ENCODE measurements at places on chromosomes 16 and 17. TPM values are rescaled to one million over a fixed set of nuclear protein-coding genes. Genes with fewer than 3 reads are reported as not detected.

DNA sequence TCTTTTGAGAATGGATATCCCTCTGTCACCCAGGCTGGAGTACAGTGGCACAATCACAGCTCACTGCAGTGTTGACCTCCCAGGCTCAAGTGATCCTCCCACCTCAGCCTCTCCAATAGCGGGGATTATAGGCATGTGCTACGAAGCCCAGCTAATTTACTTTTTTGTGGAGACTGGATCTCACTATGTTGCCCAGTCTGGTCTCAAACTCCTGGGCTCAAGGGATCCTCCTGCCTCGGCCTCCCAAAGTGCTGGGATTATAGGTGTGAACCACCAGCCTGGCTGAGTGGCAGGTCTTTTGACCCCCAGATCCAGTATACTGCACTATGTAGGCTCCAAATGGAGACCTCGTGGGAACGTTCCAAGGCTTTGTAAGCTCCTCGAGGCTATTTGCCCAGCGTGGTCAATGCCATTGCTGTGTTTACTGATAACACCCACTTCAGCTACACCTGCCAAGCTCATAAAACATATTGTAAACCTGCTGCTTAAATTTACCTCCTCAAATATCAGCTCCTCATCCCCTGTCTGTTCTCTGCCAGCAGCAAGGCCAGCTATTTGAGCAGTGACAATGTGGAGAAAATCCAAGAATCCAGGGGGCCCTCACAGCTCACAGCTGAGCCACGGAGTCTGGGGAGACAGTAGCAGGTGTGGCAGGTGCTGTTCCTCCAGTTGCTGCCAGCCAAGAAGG is 16.2 kb upstream of the KIFC3 start:
- H3K36me3 ChIP-seq: no peaks in the 10 kb centered on the region
- peaks cover 13% of the 10 kb centered on the region for H3K4me1 ChIP-seq
- no peak for DNase-seq
- no peak overlapping the region for H3K27ac ChIP-seq

- no peak overlapping the region for H3K4me3 ChIP-seq
- peaks cover 40% of the 10 kb centered on the region for H3K4me1 ChIP-seq
- H3K27me3 ChIP-seq: no peaks in the 10 kb centered on the region
- no peaks in the 10 kb centered on the region for H3K36me3 ChIP-seq
- DNase-seq: peak; percentile 97
These were observed 2.7 kb upstream of the CCDC57 start for GRCh38 chr17:82215095-82215971.

DNA sequence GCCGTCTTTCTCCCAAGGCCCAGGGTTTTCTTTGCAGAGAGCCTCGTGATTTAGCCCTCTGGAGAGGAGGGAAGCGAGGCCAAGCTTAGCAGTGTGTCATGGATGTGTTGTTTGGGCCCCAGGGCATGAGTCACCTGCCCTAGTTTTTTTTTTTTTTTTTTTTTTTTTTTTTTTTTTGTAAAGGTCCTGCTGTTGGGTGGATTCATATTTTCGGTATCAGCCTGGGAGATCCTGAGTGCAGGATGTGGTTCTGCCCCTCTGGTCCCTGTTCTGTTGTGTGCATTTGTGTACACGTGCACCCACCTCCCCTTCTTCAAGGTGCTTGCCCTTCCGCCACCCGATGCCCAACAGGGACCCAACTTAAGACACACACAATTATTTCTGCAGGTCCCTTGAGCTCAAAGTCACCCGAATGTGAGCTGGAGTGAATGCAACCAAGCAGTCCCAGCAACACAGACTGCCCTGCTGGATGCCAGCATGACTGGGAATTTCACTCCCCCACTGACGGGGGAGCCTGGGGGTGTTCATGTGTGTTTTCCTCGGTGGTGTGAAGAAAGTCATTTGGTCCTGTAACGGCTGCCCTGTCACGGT is 265.8 kb upstream of the TNRC6C start:
- H3K4me3 ChIP-seq: no peak overlapping the region
- H3K4me1 ChIP-seq: peaks cover 4% of the 10 kb centered on the region
- no peak overlapping the region for H3K27ac ChIP-seq
- H3K27me3 ChIP-seq: peaks cover 24% of the 10 kb centered on the region

DNA sequence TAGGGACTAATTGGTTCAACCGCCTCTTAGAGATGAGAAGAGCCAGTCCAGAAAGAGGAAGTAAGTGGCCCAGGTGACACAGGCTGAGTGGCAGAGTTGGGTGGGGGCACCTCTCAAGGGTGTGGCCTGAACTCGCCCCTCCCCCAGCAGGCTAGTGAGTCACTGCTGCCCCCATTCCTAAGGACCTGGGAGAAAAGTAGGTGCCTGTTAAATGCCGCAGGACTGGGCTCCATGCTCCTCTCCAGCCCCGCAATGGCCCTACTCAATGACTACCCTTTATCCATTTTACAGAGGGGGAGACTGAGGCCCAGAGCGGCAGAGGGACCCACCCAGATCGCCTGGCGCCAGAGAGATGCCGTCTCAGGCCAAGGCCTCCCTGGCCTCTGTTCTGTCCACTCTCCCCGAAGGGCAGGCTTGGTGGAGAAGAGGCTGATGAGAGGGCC is 8.1 kb downstream of the TMEM235 start:
- no peaks in the 10 kb centered on the region for H3K36me3 ChIP-seq
- no peaks in the 10 kb centered on the region for H3K4me1 ChIP-seq
- no peak overlapping the region for H3K4me3 ChIP-seq
- no peak overlapping the region for H3K27ac ChIP-seq
- peak; percentile 64 for DNase-seq

DNA sequence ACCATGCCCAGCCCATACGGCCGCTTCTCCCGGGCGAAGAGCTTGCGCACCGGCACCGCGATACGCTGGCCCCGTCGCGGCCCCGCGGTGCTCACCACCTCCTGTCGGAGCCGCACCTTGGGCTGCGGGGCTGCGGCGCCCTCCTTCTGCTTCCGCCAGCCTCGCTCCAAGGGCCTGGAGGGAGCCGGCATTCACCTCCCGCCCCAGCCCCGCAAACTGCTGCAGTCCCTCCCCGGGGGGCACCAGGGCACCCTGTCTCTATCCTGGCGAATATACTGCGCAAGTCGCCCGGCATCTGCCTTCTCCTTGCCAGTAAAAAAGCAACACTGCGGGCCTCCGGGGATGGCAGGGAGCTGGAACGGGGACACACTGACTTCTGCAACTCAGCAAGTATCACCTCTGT is 8.3 kb downstream of the SNRNP25 start:
- H3K4me3 ChIP-seq: no peak overlapping the region
- peaks cover 67% of the 10 kb centered on the region for H3K36me3 ChIP-seq
- no peak overlapping the region for H3K27ac ChIP-seq
- peak; percentile 77 for DNase-seq
- H3K4me1 ChIP-seq: no peaks in the 10 kb centered on the region
- H3K27me3 ChIP-seq: no peaks in the 10 kb centered on the region

DNA sequence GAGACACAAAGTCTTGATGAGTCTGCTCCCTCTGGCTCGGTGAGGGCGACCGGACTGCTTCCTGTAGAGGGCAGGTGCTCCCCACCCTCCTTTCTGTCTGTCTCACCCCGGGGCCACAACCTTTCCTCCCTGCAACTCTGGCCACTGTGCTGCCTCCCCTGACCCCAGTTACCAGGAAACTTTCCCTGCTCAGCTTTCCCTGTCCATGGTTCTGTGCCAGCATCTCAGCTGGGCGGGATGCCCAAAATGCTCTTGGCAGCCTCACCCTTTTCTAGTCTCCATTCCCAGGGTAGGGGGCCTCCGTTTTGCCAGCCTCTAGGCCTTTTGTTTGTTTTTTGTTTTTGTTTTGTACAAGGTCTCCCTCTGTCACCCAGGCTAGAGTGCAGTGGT is 1.4 kb downstream of the PLD2 start:
- DNase-seq: peak; percentile 81
- no peak overlapping the region for H3K27ac ChIP-seq
- H3K4me1 ChIP-seq: peaks cover 13% of the 10 kb centered on the region
- peaks cover 23% of the 10 kb centered on the region for H3K36me3 ChIP-seq
- no peaks in the 10 kb centered on the region for H3K27me3 ChIP-seq

DNA sequence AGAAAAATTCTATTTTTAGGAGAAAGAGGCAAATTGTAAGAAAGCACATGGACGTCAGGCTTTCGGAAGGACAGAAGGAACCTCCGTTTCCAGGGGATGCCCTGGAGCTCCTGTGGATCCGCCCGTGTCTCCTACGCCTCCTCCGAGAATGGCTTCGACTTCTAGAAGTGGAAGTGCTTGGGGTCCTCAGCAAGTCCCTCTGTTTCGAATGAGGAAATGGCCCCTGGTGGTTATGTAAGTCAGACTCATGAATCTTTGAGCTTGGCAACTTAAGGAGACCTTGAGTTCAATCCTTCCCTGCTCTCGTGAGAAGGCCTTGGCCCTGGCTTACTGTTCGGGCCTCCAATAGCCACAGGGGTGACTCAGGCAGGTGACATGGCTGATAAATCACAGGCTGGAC is 38.9 kb downstream of the COX4I1 start:
- no peak overlapping the region for H3K27ac ChIP-seq
- no peaks in the 10 kb centered on the region for H3K36me3 ChIP-seq
- peaks cover 11% of the 10 kb centered on the region for H3K27me3 ChIP-seq
- no peaks in the 10 kb centered on the region for H3K4me1 ChIP-seq
- DNase-seq: no peak

GRCh38 chr17:48715496-48716399 is 6.6 kb downstream of the PRAC1 start:
- H3K4me3 ChIP-seq: no peak overlapping the region
- no peak overlapping the region for H3K27ac ChIP-seq
- H3K36me3 ChIP-seq: no peaks in the 10 kb centered on the region

GRCh38 chr16:22364241-22364640 is 10.2 kb downstream of the CDR2 start:
- no peak overlapping the region for H3K27ac ChIP-seq
- H3K4me3 ChIP-seq: no peak overlapping the region
- peaks cover 52% of the 10 kb centered on the region for H3K36me3 ChIP-seq
- peaks cover 9% of the 10 kb centered on the region for H3K4me1 ChIP-seq

- no peaks in the 10 kb centered on the region for H3K36me3 ChIP-seq
- no peak overlapping the region for H3K4me3 ChIP-seq
- DNase-seq: no peak
- no peaks in the 10 kb centered on the region for H3K27me3 ChIP-seq
- no peak overlapping the region for H3K27ac ChIP-seq
- no peaks in the 10 kb centered on the region for H3K4me1 ChIP-seq
These were observed 184.6 kb downstream of the TMEM132E start for GRCh38 chr17:34763728-34764665.

DNA sequence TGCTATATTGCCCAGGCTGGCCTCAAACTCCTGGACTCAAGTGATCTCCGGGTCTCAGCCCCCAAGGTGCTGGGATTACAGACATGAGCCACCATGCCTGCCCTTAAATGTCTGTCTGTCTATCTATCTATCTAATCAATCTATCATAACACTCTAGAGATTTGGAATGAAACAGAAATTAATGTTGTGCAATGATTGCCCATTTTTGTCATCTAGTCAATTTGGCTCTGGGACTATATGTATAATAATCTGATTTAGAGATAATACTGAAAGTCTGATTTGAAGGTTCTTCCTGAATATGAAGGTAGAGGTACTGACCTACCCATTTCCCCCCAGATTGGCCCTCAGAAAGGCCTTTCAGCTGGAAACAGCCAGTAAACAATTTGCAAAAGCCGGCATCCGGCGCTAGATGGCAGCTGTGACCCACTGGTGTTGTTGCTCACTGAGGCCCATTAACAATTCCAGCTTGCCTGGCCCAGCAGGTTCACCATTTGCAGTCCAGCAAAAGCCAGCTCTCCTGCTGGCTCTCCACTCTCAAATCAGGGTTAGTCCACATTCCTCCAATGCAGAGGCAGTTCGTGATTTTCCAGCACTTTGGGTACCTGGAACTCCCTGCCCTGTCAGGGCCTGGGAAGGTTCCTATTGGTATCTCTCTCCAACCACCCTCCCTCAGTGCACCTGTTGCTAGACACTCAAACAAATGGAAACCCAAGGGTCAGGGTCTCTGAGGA is 22.9 kb upstream of the C16orf87 start:
- H3K27me3 ChIP-seq: no peaks in the 10 kb centered on the region
- H3K4me1 ChIP-seq: no peaks in the 10 kb centered on the region
- H3K27ac ChIP-seq: no peak overlapping the region
- no peak overlapping the region for H3K4me3 ChIP-seq
- DNase-seq: peak; percentile 95

GRCh38 chr17:17042384-17042736 is at the start of gene MPRIP:
Gene MPRIP (plus strand): TSS chr17:17042457. CDS start chr17:17042849, 392 bp downstream.
- no peak for DNase-seq
- peak within 1 kb of the TSS; percentile 91 for H3K27ac ChIP-seq
- peaks cover 4% of the 10 kb centered on the region for H3K36me3 ChIP-seq
- H3K4me1 ChIP-seq: peaks cover 36% of the 10 kb centered on the region
- H3K27me3 ChIP-seq: no peaks in the 10 kb centered on the region

GRCh38 chr16:57091975-57092785 is at the start of gene CPNE2:
Gene CPNE2 (plus strand): TSS chr16:57092583. CDS start chr16:57110743, 18,160 bp downstream.
- H3K27me3 ChIP-seq: peaks cover 2% of the 10 kb centered on the region
- DNase-seq: peak; percentile 98
- no peaks in the 10 kb centered on the region for H3K36me3 ChIP-seq

DNA sequence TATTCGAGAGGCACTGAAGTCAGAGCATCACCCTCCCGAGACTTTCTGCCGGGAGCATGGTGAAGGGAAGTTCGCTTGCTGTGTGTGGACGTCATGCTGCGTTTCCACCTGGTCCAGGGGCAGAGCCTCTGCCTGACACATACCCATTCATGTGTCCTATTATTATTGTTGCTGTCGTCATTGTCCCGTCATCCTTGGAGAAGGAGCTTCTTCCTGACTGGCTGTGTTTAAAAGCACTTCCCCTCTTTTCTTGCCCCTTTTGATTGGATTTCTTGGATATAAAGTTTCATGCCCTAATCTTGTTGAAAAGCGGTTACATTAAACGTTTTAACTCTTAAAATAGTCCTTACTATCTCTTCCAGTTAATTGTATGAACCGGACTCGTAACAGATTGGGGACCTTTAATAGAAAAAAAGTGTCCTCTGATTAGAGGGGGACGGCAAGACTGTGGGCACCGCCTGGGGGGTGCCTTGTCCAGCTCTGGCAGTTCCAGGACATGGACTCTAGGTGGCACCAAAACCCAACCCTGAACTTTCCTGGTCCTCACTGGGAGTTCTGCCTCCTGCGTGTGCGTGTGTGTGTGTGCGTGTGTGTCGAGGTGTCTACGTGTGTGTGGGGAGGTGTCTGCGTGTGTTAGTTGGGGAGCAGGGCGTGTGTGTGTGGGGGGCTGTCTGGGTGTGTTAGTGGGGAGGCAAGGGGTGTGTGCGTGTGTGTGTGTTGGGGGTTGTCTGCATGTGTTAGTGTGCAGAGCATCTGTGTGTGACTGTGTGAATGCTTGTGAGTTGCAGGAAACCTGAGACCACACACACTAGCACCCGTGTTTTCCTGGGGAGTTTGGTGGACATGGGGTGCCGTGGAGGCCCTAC is 133.3 kb upstream of the CIBAR2 start:
- no peaks in the 10 kb centered on the region for H3K4me1 ChIP-seq
- no peak overlapping the region for H3K27ac ChIP-seq
- H3K36me3 ChIP-seq: no peaks in the 10 kb centered on the region

Gene ZMYND15
- 1.4 TPM for total RNA-seq

Gene ALOXE3
- total RNA-seq: not detected

Gene EVPL
- total RNA-seq: not detected

Gene HLF
- total RNA-seq: under 0.01 TPM

Gene HSPB9
- not detected for total RNA-seq

Gene CES5A
- not detected for total RNA-seq

Gene OTOP3
- total RNA-seq: not detected

Gene KIF2B
- total RNA-seq: not detected

Gene GAST
- not detected for total RNA-seq

Gene MPV17L
- total RNA-seq: 0.36 TPM
